ENCODE measurements at places on chromosomes 2 and 18.

GRCh38 chr2:218856167-218856895, 3.3 kb upstream of the WNT6 start:
- DNase-seq = no peak

GRCh38 chr2:137776697-137777096, 187.6 kb upstream of the HNMT start:
- no peak for DNase-seq

- no peak for DNase-seq
Measured at GRCh38 chr2:42010743-42011298, 37.0 kb upstream of the PKDCC start.

- DNase-seq = no peak
Measured at GRCh38 chr2:65835975-65836549, 403.7 kb upstream of the SPRED2 start.

DNA sequence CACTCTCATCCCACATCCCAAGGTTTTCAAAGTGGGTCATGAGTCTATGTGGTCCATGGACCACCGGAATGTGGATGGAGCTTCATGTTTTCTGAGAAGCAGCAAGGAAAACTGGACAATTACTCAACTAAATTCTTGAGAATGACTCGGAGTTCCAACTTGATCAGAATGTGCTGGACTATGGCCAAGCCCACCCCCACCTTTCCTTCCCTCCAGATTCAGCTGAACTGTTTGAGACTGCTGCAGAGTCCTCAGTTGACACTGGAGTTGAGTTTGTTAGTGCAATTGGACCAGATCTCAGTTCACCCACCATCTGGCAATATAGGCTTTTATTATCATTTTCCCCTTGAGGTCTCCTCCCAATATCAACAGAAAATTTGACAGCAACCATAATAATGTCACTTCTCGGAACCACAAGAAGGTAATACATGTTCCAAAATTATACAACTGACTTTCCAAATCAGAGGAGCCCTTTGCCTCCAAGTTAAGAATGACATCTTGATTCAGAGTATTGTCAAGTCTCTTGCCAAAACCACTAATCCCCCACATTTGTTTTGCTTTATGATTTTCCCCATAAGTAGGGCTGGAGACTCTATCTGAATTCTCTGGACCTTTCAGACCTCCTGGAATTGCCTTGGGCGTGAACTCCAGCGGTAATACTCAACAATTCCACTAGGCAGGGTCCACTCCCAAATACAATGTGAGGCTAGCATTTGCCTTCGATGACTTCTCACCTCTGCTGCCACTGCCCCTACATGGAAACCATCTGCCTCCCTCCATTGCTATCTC, 8.8 kb downstream of the COL4A4 start:
- DNase-seq = no peak

- DNase-seq = no peak
Measured at GRCh38 chr2:237483018-237483731, 3.9 kb upstream of the MLPH start.

DNA sequence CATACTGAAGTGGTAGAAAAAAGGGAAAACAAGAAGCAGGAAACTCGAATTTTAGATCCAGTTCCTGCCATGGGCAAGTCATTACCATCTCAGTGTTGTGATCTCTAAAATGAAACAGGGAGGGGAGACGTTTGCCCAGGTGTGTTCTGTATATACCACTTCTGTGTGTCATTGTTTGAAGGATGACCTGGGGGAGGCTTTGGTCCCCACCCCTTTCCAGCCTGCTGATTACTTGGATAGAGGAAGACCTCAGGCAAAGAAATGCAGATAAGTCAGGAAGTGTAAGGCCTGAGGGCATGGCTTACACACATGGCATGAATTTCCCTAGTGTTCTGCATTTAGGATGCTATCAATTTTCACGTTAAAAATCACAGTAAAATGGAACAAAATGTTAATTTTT, 205.2 kb upstream of the CXCR4 start:
- DNase-seq = no peak

- no peak for DNase-seq
Measured at GRCh38 chr18:79766308-79766707, 31.4 kb upstream of the KCNG2 start.

- DNase-seq = no peak
Measured at GRCh38 chr2:27849558-27850205, 40.5 kb downstream of the RBKS start.

DNA sequence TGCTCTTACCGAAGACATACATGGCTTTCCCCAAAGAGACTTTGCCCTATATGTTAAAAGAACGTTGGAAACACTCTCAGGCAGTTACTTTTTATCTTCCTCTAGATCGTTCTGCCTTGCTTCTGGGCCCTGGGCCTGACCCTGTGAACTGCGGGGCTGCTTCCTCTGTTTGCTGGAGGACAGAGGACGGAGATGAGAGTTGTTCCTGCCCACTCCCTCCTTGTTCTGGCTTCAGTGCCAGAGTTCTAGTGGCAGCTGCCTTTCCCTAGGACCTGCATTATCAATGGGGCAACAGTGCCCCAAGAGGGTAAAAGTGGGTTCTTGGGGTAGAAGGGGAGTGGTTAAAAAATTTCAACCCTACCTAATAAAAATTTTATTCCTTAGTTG, 6.5 kb upstream of the FN1 start:
- no peak for DNase-seq

- DNase-seq = no peak
Measured at GRCh38 chr2:239245872-239246721, 154.7 kb downstream of the HDAC4 start.

DNA sequence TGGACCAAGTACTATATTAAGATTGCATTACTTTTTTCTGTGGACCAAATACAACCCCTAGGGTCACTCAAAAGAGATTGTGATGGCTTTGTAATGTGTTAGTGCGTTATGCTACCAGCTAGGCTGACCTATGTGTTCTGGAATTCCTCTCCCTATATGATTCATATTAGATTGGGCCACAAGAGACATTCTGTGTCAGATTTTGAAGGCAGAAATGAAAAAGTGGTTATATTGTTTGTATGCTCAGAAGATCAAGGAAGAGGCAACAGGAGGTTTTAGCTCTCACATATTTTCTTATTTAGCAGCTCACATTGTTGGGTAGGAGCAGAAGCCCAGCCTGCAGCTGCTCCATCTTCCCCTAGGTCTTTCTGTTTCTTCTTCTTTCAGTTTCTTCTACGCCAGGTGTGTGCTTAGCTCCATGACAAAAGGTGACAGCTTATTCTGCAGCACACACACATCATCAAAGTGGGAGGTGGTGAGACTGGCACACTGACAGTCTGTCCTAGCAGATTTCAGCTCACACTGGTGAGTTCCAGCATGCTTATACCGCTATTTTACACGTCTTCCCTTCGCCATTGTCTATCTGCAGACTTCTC, 156.8 kb upstream of the UBE2E3 start:
- no peak for DNase-seq

GRCh38 chr2:177078416-177078815, 134.2 kb upstream of the HNRNPA3 start:
- no peak for DNase-seq

- no peak for DNase-seq
Measured at GRCh38 chr2:159614534-159615366, 1.6 kb downstream of the BAZ2B start.

DNA sequence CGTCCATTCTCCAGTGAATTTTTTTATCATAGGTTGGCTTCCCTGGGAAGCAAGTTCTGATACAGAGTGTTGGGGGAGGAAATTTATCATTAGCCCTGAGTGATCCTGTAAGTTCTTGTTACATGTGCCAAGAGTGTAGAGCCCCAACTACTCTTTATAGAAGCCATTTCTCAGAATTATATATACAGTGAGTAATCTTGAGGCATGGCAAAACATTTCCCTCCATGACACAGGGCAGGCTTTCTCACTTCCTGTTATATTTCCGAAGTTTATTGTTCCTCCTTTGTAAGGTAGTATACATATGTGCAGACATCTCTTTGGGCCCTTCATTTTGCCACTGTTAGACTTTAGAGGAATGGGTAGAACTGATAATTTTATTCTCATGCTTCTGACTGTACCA, 484.7 kb upstream of the NRXN1 start:
- DNase-seq = no peak

DNA sequence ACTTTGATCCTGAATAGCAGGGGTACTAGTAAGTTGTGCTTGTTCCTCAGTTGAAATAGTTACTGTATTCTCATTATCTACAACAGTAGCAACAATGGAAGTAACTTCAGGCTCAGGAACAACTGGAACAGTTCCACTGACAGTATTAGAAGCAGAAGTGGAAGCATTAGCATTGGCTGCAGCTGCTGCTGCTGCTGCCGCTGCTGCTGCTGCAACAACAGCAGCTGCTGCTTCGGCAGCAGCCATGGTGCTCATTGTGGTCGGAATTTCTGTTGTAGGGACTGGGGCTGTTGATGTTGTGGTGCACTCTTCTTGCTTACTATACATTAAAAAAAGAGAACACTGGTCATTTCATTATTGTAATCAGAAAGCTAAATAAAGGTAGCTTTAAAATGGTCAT, 40.8 kb downstream of the PRPF40A start:
- DNase-seq = no peak

GRCh38 chr2:224181534-224182155, 142.6 kb upstream of the SERPINE2 start:
- DNase-seq = no peak

DNA sequence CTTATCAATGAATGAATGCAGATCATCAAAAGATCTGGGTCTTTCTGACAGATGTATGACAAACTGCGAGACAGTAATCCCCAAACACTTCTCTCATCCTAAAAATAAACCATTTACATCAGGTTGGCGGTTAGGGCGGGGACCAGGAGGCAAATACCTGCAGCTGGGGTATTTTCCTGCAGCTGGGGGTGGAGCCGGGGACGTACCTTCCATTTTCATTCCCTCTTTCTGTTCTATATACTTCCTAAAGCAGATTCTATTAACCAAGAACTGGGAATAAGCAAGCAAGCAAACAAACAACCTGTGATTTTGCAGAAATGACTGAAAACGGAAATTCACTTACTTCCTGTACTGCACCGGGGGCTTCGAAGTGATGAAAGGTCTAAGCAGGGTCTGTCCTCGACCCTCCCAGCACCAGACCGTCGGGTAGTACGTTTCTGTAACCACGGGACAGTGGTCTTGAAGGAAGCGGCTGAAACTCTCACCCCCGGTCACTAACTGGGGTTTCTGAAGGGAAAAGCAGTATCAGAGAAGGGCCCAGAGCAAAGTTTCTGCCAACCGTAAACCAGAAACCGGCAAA, 1.2 kb downstream of the ABHD3 start:
- DNase-seq = peak; percentile 7

DNA sequence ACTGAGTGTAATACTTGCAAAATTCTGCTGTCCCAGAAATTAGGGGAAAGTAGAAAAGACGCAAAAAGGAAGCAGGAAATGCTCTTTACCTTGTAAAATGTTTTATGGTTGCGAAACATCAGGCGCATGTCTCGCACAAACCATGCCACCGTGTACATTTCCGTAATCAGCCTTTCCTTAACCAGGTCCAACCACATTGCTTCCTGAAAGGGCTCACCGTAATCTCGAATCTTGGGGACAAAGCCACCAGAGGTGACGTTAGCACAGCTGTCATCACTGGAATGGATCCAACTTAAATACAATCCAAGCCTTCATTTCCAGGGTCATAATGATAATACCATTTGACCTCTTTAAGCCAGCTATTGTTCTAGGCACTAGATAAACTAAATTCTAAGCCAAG, 49.3 kb downstream of the SP110 start:
- DNase-seq = no peak

- no peak for DNase-seq
Measured at GRCh38 chr2:209473930-209474419, 50.1 kb downstream of the MAP2 start.

DNA sequence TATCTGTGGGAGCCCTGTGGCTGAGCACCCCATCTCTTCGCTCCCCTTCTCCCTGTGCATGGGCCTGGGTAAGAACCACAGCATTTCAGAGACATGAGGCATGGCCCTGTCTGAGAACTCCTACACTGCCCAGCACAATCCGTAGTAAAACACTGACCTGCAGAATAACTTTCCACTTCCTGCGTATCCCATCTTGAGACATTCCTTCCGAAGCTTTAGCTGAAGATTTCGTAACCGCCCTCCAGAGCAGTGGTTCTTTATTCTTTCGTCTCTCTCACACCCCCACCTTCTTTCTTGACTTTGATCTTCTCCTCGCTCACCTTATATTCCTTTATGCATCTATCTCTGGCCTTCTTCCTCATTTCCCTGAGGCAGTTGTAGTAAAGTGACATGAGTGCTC, 381.1 kb downstream of the HRH4 start:
- no peak for DNase-seq

- no peak for DNase-seq
Measured at GRCh38 chr2:206311026-206311425, 36.6 kb downstream of the ZDBF2 start.

DNA sequence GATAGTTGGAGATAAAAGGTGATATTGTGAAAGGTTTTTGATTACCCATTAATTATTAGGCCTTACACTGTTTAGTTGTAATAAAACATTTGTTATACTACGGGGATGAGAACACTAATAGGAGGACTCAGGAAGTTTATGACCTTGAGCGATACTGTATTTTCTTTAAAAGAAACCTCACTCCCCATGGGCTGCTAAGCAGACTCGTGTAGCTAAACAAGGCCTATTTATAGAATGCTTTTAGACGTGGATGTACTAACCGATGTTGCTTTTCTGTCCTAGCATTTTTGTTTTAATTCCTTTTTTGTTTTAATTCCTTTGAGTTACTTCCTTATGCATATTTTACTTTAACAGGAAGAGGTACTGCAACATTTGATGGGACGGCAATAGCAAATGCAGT, 22.9 kb downstream of the MSH6 start:
- DNase-seq = no peak

- no peak for DNase-seq
Measured at GRCh38 chr18:31301201-31301655, 16.7 kb upstream of the DSG1 start.

Data from stimulated activated CD4-positive, alpha-beta T cell treated with anti-CD3 and anti-CD28 coated beads, TNF-alpha, amount 100 ng/mL, for 48 hours (primary cell).